ENCODE measurements at places on chromosomes 2 and 18.

- DNase-seq = no peak
Measured at GRCh38 chr18:78981989-78982620, 2.5 kb downstream of the SALL3 start.

- no peak for DNase-seq
Measured at GRCh38 chr2:126981476-126981875, 82.8 kb downstream of the TEX51 start.

GRCh38 chr2:181760521-181760920 lies 80.2 kb upstream of the NEUROD1 start:
- no peak for DNase-seq

GRCh38 chr2:236828820-236829219 lies 256.9 kb upstream of the COPS8 start:
- DNase-seq = no peak

DNA sequence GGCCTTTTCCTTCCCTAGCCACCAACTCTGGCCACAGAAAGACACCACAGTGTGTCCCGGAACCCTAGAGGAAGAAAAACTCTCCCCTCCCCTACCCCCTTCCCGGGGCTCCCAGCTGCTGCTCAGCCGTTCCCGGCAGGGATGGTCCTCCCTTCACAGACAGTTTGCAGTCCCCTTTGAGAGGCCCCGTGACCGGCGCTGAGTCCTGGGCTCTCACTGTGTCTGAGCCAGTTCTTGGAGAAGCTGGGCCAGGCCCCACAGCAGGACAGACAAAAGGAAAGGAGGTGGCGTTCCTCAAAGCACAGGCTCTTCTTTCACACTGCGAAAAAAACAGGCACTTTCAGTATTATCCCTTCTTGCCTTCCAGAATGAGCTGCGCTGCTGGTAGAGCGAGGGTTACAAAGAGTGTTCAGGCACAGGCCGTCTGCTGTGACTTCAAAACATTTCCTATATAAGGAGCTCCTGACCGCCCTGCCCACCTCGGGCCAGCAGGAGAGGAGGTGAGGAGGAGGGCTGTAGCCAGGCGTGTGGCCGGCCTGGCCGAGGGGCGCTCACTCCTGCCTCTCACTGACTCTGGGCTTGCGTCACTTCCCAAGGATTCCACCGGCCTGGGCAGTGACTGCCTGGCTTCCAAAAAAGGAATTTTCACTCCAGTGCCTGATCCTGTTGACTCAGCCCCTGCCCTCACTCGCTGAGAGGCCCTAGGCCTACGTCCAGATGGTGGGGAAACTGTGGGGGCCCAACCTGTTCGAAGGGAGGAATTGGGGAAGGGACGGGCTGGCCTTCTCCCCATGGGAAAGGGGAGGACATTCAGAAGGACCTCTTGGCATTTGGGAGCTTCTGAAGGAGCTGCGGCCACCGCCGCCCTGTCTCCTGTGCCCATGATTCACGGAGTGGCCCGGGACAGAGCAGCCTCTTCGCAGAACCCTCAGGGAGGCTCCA lies 24.9 kb downstream of the CIDEA start:
- no peak for DNase-seq

All from activated CD4-positive, alpha-beta T cell treated with anti-CD3 and anti-CD28 coated beads, Interleukin-2, amount 50 U/mL, for 48 hours (primary cell).